ENCODE measurements at places on chromosomes 2 and 18. TPM values are rescaled to one million over a fixed set of nuclear protein-coding genes. Genes with fewer than 3 reads are reported as not detected.

The C1GALT1C1L gene
- 4.6 TPM for total RNA-seq

The COL3A1 gene
- total RNA-seq, result not detected

The LYPD1 gene
- total RNA-seq, result 10.3 TPM

The TYW5 gene
- total RNA-seq, result 6.4 TPM

The AOX1 gene
- 5.1 TPM for total RNA-seq

The TMEM169 gene
- total RNA-seq, result 0.58 TPM

The ALPG gene
- 1.2 TPM for total RNA-seq

The KCNK3 gene
- not detected for total RNA-seq

The CD302 gene
- 1.5 TPM for total RNA-seq

The ST8SIA5 gene
- not detected for total RNA-seq

GRCh38 chr18:76351961-76352581 is 143.0 kb downstream of the ZNF516 start:
- DNase-seq, result peak; percentile 51

- no peak for DNase-seq
Measured at GRCh38 chr2:60221098-60221497, 332.4 kb downstream of the BCL11A start.

DNA sequence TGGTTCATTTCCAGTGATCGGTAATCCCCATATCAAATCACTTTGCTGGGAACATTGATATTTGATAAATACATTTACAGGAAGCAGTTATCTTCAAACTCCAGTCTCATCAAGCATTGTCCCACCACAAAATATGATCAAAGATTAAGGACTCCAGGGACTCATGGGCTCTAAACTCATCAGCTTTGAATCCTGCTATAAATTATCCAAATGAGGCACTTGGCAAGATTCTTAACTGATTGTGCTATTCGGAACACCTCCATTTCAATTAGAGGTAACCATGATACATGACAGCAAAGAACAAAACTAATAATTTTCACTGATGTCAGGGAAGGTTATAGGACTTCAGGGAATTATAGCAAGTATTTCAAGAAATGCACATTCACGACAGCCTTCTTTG is 1088.1 kb upstream of the PIK3C3 start:
- no peak for DNase-seq

- no peak for DNase-seq
Measured at GRCh38 chr2:191443446-191443845, 198.2 kb downstream of the MYO1B start.

GRCh38 chr2:232884549-232885263 is 14.6 kb downstream of the SNORC start:
- DNase-seq, result no peak

GRCh38 chr2:121965661-121966060 is 210.2 kb downstream of the TSN start:
- DNase-seq, result no peak

DNA sequence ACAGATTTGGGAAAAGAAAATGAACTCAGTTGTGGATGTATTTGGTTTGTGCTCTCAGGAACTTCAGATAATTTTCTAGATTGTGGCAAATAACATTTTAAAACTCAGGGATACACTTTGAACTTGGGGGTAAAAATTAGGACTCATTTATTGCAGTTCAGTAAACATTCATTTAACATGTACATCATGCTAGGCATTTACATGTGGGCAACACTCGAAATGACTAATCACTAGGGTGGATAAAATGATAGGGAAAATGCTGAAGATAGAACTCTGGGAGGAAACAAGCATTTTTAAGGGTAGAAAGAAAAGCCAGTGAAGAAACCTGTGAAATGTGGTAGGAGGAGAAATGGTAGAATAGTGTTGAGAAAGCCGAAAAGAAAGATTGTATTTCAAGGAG is 7.8 kb downstream of the FAM117B start:
- DNase-seq, result no peak

GRCh38 chr18:48270929-48271328 is 138.3 kb downstream of the ZBTB7C start:
- DNase-seq, result no peak

DNA sequence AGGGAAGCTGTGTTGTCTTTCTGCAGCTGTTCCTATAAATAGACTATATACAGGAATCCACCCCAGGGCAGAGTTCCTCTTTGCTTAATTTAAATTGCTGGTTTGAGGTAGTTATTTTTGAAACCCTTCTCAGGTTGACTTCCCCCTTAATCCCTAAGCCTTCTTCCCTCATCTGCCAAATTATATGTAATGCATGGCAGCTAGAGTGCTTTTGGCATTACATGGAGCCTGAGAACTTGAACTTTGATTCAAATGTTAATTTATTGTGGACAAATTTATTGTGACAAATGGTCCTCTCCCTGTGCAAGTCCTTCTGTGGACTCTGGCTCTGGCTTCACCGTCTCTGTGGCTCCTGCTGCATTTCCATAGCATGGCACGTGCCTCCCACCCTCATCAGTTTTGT is 29.2 kb downstream of the MYO1B start:
- no peak for DNase-seq

GRCh38 chr2:190271783-190272456 is 47.7 kb downstream of the HIBCH start:
- DNase-seq, result no peak

DNA sequence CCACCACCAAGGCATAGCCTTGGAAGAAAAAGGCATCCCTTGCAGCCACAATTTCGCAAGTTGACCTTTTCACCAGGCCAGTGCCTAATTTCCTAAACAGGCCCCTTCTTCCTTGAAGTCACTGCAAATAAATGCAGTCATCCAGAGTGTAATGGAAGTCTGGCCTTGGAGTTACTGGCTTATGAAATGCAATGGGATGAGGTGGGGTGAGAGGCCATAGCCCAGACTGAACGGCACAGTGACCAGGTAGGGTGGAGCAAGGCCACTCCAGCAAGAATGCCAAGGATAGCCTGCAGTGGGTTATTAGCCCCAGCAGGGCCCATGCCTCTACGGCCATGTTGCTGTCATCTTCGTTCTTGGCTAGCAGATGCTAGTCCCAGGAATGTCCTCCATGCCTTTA is 68.4 kb downstream of the BCL11A start:
- DNase-seq, result no peak

DNA sequence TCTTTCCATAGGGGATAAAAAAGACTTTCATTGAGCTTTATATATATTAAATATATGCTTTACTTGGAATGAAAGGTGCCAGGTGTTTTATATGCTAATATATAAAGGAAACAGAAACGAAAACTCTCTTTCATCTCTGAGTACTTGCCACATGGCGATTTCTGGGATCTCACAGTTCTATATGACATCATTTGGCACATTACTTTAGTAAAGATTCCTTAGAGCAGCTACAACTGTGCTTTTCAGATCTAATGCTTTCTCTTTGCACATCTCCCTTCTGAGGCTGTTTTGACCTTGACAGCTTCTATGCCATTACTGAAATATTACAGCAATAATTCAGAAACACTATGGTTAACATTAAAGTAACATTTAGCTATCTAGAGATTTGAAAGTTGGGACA is 1082.9 kb upstream of the CDH2 start:
- no peak for DNase-seq

- no peak for DNase-seq
Measured at GRCh38 chr2:10469955-10470608, 22.0 kb upstream of the ODC1 start.

GRCh38 chr2:177106212-177106611 is 106.4 kb upstream of the HNRNPA3 start:
- DNase-seq, result no peak

GRCh38 chr2:175457895-175458448 is 276.5 kb upstream of the ATP5MC3 start:
- no peak for DNase-seq

DNA sequence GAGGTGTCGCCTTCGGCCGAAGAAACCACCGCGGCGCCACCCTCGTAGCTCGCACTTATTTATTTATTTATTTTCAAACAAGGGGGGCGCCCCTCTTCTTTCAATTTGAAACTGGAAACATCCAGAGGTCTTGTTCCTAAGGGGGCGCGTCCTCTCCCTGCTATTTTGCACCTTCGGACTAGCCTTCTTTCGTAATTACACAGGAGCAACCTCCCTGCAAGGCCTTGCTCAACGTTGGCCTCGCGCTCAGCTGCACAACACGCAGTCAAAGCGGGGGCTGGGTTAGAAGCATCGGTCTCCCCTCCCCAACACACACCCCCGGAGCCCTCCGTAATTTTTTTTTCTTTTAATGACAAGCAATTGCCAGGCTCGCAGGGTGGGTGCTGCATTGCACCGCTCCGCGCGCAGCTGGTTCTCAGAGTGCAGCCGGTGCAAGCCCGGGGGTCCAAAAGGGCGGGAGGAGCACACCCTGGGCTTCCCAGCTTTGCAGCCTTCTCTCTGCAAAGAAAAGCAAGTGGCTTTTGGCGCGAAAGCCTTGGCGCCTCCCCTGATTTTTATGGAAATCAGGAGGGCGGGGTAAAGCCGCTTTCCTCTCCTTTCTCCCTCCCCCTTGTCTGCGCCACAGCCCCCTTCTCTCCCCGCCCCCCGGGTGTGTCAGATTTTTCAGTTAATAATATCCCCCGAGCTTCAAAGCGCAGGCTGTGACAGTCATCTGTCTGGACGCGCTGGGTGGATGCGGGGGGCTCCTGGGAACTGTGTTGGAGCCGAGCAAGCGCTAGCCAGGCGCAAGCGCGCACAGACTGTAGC is at the start of gene MYCN:
Gene MYCN (plus strand): TSS at position 697 of the 807 bp plus-strand sequence. CDS start 1,515 bp downstream, outside the sequence.
- DNase-seq, result no peak

GRCh38 chr2:131584380-131584779 is 56.7 kb downstream of the CCDC74A start:
- no peak for DNase-seq

- no peak for DNase-seq
Measured at GRCh38 chr2:149873936-149874335, 286.4 kb upstream of the MMADHC start.

DNA sequence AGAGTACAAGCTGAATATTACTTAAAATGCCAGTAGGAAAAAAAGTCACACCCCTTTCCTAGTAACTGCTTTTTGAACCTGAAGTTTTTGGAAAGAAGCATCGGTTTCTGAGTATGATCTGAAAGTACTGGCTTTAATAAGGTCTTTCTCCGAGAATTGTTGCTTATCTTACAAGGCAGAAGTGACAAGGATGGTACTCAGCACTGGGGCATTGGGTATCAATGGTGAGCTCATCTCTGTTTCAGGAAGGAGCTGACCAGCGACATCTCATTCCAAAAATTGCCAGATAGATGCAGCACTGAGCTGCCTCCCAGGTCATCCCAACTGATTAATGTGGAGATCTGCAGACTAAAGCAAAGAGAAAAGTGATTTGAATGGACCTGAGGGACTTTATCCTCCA is 85.4 kb downstream of the FMNL2 start:
- DNase-seq, result no peak

DNA sequence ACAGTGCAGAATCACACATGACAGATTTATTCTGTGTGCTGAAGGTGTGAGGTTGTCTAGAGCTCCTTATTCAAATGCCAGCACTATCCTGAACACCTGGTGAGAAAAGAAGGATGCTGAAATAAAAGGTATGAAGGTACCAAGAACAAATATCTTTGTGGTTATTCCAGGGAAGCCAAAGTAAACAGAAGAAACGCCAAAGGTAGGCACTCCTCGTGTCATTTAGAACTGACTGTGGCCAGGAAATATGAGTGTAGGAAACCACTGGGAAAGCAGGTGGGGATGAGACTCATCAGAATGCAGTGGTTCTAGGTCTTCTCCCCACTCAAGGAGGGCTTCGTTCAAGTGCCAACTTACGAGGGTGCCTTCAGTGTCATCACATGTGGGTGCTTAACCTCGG is 80.8 kb downstream of the KIF5C start:
- no peak for DNase-seq

DNA sequence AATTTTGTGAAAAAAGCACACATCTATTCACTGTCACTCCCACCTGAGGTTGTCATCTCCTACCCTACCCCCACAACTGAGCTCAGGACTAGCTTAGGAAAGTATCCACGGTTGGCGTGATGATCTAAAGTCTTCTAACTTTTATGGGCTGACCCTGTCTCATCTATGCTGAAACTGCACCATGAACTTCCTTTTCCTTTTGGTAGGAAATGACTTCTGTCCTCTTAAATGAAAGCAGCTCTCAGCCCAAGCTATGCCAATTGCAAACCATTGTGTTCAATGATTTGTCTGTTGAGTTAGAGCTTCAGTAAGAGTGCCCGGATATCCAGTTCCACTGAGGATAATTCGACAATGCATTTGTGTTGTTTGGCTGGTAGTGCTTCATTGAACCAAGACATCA is 52.7 kb downstream of the ARHGAP25 start:
- no peak for DNase-seq

GRCh38 chr18:7955175-7955574 is 388.1 kb downstream of the PTPRM start:
- DNase-seq, result no peak

DNA sequence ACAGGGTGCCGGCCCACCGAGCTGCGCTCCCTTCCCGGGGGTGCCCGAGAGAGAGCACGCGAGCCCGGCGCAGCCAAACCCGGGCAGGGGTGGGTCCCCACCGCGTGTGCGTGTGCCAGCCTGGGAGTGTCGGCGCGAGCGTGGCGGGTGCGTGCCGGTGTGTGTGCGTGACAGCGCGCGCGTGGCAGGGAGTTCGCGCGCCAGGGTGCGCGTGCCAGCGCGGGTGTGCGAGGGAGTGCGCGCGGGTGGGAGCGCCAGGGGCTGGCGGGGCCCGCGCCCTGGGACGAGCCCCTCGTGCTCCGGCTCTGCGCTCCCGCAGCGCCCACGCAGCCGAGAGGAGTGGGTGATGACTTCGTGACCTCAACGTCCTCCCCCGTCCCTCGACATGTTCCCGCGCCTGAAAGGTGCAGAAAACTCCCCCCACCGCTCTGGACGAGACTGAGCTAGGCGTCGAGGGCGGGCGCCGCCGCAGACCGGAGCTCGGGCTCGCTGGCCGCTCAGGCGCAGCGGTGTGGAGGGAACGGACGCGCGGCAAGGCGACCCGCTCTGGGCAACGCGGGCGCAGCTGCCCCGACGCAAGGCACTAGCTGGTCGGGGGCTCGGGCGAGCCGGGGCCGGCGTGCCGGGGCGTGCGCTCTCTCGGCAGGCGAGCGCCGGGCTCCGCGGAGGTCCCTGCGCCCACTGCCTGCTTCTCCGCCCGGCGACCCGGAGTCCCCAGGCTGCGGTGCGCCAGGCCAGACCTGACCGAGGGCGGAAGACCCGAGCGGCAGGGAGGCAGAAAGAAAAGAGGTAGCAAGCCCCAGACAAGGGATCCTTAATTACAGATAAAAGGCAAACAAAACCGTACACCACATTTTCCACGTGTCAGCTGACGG is 582.8 kb downstream of the ZEB2 start:
- no peak for DNase-seq

GRCh38 chr2:66445076-66445924 is 10.4 kb downstream of the MEIS1 start:
- no peak for DNase-seq
